Activated CD4-positive, alpha-beta T cell treated with anti-CD3 and anti-CD28 coated beads, Interleukin-2, amount 10 ng/mL, durations not matched to agents 24 days and 14 days (primary cell): ENCODE measurements at places on chromosomes 4 and X. TPM values are rescaled to one million over a fixed set of nuclear protein-coding genes. Genes with fewer than 3 reads are reported as not detected.

PDGFRA gene
- total RNA-seq: 0.28 and 0.54 TPM in 2 replicates

DNA sequence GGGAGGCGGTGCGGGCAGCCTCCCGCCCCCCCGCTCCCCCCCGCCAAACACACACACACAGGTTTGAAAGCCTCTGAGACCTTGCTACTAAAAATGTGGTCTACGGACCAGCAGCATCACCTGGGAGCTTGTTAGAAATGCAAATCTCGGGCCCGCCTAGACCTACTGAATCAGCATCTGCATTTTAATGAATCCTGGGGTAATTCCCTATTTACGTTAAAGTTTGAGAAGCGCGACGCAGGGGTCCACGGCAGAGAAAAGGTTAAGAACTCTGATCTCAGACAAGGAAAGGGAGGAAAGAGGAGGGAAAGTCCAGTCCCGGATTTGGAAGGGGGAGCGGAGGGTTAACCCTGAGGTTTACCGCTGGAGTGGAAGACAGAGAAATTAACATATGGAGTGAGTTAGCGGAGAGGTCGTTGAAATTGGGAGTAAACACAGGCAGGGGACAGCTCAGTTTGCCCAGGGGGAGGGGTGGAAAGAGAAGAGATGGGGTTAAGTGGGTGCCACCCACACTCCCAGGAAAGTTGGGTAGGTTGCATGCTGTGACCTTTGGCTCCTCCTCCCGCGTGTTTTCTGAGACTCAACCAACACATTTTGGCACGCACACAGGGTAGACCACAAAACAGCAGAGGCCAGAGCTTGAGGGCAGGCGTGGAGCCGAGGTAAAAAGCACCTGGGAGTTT lies 483.6 kb downstream of the BCOR start:
- peak; percentile 77 for DNase-seq

DNA sequence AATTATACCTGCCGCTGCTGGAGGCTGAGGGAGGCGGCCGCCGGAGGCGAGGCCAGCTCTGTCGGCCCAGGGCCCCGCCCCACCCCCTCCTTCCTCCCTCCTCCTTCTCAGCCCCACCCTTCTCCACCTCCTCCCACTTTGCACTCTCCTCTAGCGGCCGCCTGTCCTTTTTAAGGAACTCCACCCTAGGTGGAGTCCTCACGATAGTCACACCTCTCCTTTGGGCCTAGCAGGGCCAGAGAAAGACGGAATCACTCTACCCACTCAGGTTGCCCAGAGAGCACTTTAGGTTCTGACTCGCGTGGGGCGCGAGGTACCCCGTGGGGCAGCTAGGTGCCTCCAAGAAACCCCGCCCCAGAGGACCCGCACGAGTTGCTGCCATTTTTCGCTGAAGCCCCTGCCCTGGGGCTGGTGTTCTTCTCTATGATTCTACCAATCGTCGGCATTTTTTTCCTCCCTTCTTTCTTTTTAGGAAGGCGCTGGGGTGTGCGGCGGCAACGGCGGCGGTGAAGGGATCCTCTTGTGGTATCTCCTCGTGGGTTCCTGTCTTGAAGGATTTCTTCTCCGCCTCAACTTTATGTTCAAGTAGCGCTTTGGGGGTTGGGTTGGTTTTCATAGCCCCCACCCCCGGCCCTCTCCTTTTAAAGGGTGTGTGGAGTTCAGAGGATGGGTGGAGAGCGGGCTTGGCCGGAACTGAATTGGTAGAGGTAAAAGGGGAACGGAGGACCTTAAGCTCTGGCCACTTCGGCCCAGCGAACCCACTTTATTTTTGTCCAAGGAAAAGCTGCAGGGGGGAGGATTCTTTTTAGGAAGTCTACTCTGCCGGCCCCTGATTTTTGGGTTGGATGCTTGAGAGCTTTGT lies at the start of gene KLF8:
Gene KLF8 (plus strand): TSS at position 136 of the 862 bp plus-strand sequence. CDS start 979 bp downstream, outside the sequence.
- DNase-seq: peak; percentile 82

GRCh38 chr4:105042451-105042850 lies 104.2 kb upstream of the TET2 start:
- DNase-seq: no peak

DNA sequence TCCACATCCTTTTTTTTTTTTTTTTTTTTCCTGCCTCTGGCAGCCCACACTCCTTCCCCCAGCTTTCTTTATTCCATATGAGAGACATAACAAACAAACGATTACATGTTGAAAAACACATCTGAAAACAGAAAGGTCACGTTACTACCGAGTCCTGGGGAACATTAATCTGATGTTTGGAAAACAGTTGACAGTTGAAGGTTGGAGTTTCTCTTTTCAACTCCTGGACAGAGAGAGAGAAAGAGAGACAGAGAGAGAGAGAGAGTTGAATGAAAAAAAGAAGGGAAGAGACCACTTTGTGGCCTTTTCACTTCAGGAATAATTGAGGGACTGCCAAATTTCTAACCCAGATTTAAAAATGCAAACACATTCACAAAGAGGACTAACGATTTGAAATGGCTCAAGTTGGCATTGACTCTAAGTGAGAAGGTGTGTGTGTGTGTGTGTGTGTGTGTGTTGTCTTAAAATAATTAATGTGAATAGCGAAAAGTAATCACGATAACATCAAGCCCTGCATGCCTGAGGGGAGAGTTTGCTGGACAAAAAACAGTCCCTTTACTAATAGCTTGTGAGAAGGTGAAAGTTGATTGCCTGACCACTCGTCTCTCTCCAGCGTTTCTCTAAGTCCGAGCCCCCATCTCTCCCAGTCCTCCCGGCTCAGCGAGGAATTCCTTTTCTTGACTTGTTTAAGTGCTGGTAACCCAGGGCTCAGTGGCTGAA lies 67.3 kb downstream of the FBXO8 start:
- no peak for DNase-seq

DNA sequence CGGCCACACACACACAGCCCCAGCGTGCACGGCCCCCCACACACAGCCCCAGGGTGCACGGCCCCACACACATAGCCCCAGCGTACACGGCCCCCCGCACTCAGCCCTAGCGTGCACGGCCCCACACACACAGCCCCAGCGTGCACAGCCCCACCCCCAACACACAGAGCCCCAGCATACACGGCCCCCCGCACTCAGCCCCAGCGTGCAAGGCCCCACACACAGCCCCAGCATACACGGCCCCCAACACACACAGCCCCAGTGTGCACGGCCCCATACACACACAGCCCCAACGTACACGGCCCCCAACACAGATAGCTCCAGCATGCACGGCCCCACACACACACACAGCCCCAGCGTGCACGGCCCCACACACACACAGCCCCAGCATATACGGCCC lies 17.6 kb downstream of the GAK start:
- DNase-seq: no peak

CBR4 gene
- total RNA-seq: 20.6 and 22.8 TPM in 2 replicates

LONRF3 gene
- total RNA-seq: 0.66 and 0.75 TPM in 2 replicates

GRCh38 chr4:140764785-140765392 lies 8.7 kb upstream of the TBC1D9 start:
- DNase-seq: no peak

GRCh38 chr4:118964891-118965411 lies 76.3 kb downstream of the SYNPO2 start:
- no peak for DNase-seq

NWD2 gene
- total RNA-seq: not detected in 2 replicates

DNA sequence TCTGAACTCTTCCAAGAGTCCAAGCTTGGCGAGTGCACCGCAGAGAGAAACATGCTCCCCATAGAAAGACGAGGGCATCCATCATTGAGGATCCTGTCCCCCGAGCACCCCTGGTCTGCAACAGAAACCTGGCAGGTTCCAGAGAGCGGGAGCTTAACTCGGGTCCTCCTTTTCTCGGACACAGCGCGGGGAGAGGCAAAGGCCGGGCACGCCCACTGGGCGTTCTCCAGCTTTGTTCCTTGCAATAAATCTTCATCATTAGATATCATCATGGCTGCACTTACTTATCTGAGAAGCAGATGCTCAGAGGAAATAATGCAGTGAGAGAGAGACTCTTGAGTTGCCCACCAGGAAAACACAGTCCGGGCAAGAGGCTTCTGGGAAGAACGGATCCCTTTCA lies 90.1 kb upstream of the PSAPL1 start:
- DNase-seq: no peak

DNA sequence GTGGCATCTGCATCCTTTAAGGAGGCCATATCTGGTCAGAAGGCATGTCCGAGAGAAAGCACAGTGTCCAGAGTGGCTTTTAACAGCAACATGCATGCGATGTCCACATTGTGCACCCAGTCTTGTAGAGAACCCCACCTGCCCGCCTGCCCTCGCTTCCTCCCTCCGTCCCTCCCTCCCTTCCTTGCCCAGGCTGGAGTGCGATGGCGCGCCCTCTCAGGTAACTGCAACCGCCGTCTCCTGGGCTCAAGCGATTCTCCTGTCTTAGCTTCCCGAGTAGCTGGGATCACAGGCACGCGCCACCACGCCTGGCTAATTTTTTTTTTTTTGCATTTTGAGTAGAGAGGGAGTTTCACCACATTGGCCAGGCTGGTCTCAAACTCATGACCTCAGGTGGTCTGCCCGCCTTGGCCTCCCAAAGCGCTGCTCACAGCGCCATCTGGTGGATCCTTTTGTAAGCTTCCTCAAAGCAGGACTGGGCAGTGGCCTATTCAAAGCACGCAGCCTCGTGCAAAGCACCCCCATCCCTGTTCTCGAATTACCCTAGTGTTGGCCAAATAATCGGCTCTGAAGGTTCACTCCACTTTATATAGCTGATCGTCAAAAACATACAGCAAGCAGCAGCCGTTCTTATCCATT lies 15.0 kb downstream of the BRCC3 start:
- peak; percentile 78 for DNase-seq

DAPP1 gene
- total RNA-seq: 28.4 and 29.5 TPM in 2 replicates

GRCh38 chr4:176638992-176639391 lies 153.7 kb downstream of the VEGFC start:
- DNase-seq: no peak

DNA sequence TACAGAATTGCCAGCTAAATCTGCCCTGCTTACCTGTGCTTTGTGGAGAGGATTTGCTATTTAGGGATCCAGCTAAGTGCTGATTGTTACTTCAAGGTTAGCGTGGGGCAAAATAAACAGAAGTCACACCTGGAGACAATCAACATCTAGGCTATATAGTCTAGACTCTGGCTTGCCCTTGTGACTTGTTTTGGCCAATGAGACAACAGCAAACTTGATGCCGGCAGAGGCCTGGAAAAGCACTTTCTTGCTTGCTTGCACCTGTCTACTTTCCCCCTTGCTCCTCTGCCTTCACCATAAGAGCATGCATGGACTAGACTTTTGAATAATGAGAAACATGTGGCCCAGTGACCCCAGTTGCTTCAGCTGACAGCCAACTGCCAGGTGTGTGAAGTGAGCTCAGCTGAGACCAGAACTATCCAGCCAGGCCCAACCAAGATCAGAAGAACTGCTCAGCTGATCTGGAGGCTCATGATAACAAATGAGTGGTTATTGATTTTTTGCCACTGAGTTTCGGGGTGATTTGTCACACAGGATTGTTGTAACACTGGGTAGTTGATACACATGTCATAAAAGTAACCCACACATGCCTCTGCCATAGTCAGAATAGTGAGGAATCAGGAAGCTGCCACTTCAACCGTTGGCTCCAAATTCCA lies 164.4 kb downstream of the RBMX2 start:
- DNase-seq: no peak

DNA sequence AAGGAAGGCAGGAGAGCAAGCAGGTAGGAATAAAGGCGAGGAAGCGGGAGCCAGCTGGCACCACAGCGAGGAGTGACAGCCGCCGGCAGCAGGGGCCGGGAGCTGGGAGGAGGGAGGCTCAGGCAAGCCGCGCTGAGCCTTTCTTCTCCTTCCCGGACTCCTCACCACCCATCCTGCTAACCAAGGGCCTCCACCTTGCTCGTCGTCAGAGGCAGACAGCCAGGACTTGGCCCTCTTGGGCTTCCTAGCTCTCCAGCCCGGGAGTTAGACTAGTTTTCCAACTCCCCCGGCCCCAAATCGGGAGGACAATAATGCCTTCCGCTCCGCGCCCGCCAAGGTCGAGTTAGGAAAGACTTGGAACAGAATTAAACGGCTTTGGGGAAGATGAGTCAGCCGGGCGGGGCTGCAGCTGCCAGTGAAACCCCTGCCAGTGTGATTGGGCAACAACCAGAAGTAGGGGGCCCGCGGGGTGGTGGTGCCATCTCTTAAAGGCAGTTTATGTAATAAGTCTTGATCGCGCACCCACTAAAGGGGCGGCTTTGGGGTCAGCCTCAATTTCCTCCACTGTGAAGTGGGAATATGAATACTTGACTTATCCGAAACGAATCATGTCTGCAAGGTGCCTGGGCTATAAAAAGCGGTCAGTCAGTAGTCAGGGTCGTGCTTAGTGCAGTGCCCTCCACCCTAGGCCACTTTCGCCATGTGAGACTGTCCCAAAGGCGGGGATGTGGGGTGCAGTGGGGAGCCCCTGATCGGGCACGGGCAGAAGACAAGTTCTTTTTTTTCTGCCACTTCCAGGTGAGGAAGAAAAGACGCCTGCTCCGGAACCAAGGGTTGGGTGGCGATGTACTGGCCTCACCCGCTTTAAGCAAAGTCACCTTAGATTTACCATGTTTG lies 6.7 kb upstream of the HSD17B10 start:
- DNase-seq: peak; percentile 62

- peak; percentile 89 for DNase-seq
These were observed at the start of gene GDI1 for GRCh38 chrX:154436983-154437752. TSS of gene GDI1 (plus strand) at chrX:154437154. CDS start at chrX:154437255, 101 bp downstream.

- no peak for DNase-seq
These were observed 182.6 kb downstream of the GABRB1 start for GRCh38 chr4:47213971-47214370.

DNA sequence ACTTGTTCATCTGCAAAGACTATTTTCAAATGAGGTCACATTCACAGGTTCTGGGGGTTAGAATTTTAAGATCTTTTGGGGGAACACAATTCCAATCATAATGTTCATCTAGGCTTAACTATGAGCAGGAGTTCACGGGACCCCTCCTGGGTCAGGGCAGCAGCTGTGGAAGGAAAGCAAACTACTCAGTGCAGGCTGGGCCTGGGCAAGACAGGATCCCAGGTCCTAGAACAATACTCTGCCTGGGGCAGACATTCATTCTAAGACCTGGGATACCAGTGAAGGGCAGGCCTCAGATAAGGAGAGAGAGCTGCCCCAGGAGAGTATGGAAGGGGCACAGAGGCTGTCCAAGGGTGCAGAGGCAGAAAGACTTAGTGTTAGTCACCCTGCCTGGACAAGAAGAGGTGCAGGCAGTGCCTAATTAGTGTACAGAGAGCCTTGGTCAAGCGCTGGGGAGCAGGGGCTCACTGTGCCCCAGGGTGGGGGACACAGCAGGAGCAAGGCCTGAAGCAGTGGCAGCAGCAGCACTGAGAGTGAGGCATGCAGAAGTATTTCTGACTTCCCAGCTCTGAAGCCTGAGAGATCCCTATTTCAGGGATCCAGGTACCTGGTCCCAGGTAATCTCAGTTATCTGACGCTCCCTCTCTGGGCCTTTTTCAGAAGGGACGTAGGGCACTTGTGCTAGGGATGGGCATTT lies 123.0 kb upstream of the MAMLD1 start:
- no peak for DNase-seq

- no peak for DNase-seq
These were observed 74.8 kb upstream of the PACRGL start for GRCh38 chr4:20625426-20625825.

- no peak for DNase-seq
These were observed 41.9 kb upstream of the PDLIM3 start for GRCh38 chr4:185576962-185577950.

DNA sequence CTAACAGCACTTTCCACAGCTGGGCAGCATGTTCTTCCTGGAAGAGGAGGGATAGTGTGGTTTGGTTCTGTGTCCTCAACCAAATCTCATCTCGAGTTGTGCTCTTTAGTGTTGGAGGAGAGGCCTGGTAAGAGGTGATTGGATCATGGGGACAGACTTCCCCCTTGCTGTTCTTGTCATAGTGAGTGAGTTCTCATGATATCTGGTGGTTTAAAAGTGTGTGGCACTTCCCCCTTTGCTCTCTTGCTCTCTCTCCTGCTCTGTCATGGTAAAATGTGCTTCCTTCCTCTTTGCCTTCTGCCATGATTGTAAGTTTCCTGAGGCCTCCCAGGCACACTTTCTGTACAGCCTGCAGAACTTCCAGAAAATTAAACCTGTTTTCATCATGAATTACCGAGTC lies 133.7 kb upstream of the NDP start:
- no peak for DNase-seq
